ENCODE measurements at places on chromosomes 1 and 21. TPM values are rescaled to one million over a fixed set of nuclear protein-coding genes. Genes with fewer than 3 reads are reported as not detected.

- DNase-seq = no peak
Observed at GRCh38 chr1:2559509-2560298, 3.5 kb downstream of the TNFRSF14 start.

DNA sequence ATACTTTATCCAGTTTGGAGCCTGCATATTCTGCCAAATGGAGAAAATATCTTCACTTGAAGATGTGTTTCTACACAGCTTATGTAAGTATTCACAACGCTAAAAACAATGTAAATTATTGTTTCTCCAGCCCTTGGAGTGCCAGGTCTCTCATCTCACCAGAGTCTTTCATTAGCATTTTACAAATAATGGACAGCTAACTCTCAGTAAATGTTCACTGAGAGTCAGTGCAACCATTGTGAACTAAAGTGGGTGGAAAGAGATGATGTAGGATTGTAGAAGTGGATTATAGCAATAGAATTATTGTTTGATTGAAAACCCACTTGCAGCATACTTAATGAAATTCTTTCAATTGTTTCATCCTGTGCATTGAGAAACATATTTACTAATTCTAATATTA lies 8.3 kb upstream of the FAM177B start:
- no peak for DNase-seq

GRCh38 chr1:3049905-3050304 lies 19.1 kb upstream of the PRDM16 start:
- no peak for DNase-seq

DNA sequence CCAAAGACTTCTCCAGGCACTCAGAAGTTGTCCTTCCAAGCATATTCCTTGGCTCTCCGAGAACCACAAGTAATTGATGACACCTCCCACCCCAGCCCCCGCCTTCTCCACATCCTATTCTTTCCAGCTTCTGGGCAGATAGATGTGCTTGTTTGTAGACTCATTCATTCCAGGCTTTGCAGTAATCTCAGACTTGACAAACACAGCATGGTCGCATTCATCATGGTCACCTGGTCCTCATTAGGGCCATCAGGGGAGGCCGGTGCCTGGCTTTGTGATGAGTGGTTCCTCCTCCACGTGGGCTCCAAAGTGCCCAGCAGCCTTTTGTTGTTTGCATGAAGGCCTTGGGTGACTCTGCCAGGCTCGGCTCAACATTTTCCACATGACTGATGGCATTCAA lies 28.5 kb upstream of the KCNE2 start:
- no peak for DNase-seq

DNA sequence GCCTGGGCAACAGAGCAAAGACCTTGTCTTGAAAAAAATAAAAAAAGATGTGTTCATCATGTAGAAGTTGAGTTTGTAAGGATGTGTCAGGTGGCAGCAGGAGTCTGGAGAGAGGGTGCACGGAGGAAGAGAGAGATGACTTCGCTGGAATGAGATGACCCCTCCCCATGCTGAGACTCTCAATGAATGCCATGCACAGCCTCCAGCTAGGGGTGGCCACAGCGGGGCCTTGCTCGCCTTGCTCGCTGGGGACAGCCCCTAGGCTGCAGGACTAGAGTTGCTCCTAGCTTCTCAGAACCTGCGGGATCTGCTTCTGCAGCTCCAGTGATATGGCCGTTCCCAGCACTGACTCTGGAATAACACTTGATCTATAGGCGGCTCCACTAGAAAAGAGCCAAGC lies 6.6 kb upstream of the C2CD2 start:
- DNase-seq = no peak

GRCh38 chr1:180981596-180982387 lies 40.9 kb downstream of the STX6 start:
- no peak for DNase-seq

DNA sequence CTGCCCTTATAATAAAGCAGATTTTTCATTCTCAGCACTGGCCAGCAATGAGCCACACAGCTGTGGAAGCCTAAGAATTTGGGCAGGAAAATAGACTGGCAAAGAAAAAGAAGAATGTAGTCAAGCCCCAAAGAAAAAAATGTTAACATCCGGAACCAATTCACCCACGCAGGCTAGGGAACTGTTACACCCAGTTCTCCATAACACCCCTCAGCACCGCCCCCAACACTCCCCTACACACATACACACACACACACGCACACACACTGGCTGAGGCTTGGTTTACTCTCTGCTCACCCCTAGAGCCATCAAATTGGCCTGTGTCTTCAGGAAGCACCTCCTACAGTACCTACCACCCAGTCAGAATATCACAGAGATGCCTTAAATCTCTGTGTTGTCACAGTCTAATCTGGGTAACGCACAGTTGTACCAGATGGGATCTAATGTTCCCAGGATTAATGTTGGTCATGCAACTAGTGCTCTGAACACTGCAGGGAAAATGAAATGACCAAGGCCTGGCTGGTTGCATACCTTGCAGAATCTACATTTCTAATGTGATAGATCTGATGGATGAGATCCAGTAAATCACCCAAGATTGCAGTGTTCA lies 14.5 kb downstream of the TBX15 start:
- no peak for DNase-seq

DNA sequence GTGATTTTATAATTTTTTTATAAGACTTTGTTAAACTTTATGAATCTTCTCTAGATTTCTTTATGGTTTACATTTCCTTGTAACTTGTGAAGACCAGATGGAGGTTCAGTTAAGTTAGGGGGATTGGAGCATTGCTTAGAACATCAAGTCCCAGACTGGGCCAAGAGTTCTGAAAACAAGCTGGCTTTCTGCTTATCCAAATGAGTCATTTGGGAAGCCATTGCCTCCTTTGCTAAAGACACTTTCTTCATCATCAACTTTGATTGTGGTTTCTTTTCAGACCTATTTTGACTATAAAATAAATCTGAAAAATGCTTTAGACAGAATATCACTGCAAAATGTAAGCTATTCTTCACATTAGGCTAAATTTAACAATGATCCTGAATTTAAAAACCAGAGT lies 446.8 kb downstream of the USP25 start:
- DNase-seq = no peak

GRCh38 chr1:166032572-166033371 lies 134.0 kb downstream of the FAM78B start:
- no peak for DNase-seq

GRCh38 chr1:152517237-152517811 lies 3.0 kb downstream of the CRCT1 start:
- peak; percentile 13 for DNase-seq

GRCh38 chr1:245671966-245672767 lies 517.4 kb downstream of the KIF26B start:
- DNase-seq = no peak

- DNase-seq = peak; percentile 97
Observed at GRCh38 chr1:166875734-166876539, at the start of gene TADA1. TSS of gene TADA1 (minus strand) at chr1:166876264. CDS start at chr1:166876233, 31 bp downstream.

GRCh38 chr21:16372586-16372985 lies 642.8 kb downstream of the USP25 start:
- no peak for DNase-seq

DNA sequence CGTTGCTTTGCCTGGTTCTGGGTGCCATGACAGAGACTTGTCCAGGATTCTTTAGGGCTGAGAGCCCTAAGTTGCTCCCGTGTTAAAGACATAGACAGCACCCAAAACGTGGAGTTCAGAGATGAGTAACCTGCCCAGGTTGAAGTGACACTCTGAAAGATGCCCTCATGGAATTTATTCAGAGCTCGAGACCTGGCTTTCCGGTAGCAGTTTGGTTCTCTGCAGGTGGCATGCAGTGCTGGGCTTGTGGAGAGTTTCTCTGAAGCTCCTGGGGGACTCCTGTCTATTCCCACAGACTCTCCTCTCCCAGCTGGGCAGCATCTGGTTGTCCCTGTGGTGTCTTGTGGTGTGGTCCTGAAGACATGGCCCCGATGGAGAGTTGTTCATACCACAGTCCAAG lies 241.0 kb downstream of the RHOU start:
- no peak for DNase-seq

DNA sequence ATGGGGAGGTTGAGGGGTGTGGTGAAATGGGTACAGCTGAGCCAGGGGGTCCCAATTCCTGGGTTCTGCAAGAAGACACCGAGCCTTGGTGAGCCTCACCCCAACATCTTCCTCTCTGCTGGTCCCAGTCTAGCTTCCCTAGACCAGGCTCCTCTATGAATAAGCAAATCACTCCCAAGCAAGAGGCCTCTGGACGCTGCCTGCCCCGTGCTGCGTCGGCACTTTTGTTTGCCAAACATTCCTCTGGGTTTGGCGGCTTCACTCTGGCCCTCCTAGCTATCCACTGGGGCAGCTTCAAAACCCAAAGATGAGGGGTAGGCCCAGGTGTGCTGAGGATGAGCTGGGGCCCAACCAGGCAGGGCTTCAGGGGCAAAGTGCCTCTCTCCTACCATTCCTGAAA lies 137.1 kb upstream of the CD34 start:
- no peak for DNase-seq

DNA sequence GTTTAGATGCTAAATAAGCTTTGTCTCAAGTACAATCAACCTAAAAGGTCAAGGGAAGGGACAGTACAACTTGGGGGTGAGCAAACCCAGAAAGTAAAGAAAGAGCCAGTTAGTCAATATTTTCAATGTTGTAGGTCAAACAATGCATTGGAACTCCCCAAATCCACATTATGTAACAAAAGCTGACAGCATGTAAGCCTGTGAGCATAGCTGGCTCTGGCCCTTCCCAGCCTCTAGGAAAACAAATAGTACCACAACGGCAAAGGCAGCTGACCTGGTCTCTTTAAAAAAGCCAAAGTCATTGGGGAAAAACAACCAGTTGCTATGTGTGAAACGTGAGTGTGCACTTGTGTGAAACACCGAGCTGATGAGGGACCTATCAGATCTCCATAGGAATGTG lies 3.4 kb downstream of the CBR1 start:
- no peak for DNase-seq

DNA sequence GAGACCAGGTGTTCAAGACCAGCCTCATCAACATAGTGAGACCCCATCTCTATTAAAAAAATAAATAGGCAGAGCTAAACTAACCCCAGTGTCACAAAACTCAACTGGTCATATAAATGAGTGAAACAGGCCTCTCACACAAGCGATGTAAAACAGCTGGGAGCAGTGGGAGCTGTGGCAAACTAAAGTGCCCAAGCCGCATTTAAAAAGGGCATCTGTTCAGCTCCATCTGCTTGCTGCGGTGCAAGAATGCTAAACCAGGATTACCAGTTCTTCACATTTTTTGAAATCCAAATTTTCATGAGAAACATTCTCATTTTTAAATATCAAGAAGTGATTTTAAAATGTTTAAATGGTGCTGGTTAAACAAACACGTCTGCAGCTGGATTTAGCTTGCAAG lies 50.0 kb upstream of the WNT2B start:
- DNase-seq = no peak

GRCh38 chr1:173222149-173223030 lies 15.3 kb upstream of the TNFSF4 start:
- DNase-seq = no peak

- no peak for DNase-seq
Observed at GRCh38 chr1:181646710-181647109, 163.4 kb downstream of the CACNA1E start.

DNA sequence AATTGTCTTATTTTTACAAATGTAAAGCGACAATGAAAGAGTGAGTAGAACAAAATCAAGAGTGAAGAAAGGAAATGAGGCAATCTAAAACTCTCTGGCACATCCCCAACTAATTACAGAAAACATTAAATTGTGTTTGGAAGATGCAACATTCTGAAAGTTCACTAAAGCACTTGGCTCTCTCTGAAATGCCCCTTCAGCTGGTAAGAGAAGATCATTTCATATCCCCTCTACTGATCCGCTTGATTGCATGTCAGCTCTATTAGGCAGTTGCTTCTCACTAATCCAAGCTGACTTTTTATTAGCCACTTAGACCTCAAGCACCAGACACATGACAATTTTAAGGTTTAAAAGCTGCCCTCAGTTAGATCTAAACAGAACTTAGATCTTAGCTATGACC lies 262.8 kb upstream of the PRMT6 start:
- no peak for DNase-seq

DNA sequence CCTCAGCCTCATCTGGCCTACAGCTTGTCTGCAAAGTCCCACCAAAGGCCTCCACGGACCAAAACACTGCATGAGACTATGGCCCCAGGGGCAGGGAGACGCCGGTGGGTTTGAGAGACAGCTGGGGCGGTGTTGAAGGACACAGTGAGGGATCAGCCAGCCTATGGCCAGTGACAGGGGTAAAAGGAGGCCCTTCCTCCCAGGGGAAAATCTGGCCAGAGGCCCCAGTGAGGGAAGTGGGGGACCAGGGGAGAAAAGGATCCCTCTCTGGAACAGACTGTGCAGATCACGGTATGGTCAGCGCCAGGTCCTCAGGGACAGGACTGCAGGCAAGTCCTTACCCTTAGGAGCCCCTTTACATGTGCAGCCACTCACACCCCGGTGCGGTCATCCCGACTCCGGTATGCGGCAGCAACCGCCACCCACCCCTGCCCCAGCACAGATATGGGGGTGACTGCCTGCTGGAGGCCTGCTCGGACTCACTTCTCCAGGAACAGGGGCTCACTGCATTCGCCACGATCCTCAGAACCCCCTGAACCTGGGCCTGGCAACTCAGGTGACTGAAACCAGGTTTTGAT lies 1.3 kb downstream of the CERS2 start:
- DNase-seq = peak; percentile 12

DNA sequence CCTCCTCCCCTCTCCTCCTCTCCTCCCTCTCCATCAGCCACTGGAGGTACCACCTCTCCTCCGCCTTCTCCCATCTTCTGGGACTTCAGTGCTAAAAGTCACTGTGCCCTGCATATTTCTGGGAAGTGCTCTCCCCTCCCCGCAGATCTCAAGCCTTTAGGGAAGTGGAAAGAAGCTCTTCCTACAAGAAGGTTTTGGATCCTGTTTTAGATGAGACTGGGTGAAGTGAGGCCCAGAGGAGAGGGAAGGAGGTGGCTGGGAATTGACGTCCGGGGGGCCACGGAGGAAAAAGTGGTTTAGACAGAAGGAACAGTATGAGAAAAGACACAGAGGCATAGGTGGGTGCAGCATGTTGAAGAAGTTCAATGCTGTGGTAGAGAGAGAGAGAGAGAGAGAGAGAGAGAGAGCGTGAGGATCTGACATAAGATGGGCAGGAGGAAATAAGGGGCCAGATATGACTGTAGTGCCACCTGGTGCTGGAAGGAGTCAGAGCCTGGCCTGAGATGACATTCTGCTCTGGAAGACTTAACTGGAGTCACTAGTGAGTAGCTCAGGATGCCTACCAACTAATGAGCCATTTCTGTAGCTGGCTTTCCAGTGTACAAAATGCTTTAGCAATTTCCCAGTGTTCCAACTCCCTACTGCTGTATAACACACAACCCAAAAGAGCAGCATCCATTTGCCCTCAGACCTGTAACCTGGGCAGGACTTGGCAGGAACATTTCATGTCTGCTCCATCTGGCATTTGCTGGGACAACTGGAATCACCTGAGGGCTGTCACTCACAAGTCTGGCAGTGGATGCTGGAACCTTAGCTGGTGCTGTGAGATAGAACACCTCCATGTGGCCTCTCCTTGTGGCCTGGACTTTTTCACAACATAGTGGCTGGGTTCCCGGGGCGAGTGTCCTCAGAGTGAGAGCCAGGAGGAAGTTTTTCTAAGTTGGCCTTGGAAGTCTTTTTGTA lies 16.6 kb upstream of the ZSCAN20 start:
- peak; percentile 70 for DNase-seq

- DNase-seq = no peak
Observed at GRCh38 chr1:194268839-194269238, 1082.4 kb upstream of the B3GALT2 start.

Gene OR2T11
- not detected for total RNA-seq

Gene MSH4
- total RNA-seq = 0.05 TPM

Gene FMN2
- not detected for total RNA-seq

Gene C1QB
- total RNA-seq = not detected

Gene HOOK1
- 8.4 TPM for total RNA-seq

Gene ADAM30
- total RNA-seq = not detected

Gene FAM177B
- total RNA-seq = not detected

Gene DHX9
- 115 TPM for total RNA-seq
